ENCODE measurements at places on chromosomes 1 and 21.

- no peak for DNase-seq
Observed at GRCh38 chr21:42472521-42472920, 23.5 kb downstream of the RSPH1 start.

GRCh38 chr1:200670242-200671118 lies 773 bp upstream of the DDX59 start:
- no peak for DNase-seq

GRCh38 chr1:67019600-67020136 lies 34.3 kb downstream of the SLC35D1 start:
- DNase-seq: no peak

DNA sequence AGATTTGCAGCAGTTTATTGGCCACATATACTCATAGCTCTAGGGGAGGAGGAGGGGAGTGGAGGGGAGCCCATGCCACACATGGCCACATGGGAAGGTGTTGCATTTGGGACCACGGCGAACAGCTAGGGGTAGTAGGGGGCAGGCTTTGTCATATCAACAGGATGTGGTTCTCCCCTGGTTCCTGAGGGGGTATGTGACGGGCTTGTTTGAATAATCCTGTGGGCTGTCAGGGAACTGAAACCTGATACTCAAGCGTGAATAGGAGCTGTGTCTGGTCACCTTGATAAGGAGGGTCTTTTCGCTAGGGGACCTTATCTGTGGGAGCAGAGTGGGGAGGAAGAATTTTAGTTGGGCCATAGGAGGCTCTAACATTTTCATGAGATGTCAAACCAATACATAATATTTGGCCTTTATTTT lies 264.7 kb downstream of the CTH start:
- DNase-seq: no peak

GRCh38 chr1:157496121-157496526 lies 56.2 kb downstream of the FCRL5 start:
- DNase-seq: peak; percentile 13

DNA sequence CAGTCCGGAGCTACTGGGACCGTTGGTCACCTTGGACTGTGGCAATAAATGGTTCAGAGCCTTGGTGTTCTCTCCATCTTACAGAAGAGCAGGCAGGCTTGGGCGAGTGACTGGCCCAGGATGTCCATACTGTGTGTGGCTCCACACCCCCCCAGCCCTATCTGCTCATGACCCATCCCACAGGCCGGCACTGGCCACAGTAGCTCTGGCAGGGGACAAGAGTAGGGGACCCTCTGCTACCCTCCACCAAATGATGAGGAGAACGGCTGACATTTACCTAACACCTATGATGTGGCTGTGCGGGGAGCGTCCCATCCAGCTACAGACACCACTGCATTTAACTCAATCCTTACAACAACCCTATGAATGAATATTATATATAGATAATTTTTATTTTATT lies 13.3 kb downstream of the LDLRAD2 start:
- no peak for DNase-seq

GRCh38 chr1:243474136-243474881 lies 218.5 kb downstream of the SDCCAG8 start:
- DNase-seq: no peak

- DNase-seq: no peak
Observed at GRCh38 chr1:221965252-221965651, 223.4 kb upstream of the DUSP10 start.

DNA sequence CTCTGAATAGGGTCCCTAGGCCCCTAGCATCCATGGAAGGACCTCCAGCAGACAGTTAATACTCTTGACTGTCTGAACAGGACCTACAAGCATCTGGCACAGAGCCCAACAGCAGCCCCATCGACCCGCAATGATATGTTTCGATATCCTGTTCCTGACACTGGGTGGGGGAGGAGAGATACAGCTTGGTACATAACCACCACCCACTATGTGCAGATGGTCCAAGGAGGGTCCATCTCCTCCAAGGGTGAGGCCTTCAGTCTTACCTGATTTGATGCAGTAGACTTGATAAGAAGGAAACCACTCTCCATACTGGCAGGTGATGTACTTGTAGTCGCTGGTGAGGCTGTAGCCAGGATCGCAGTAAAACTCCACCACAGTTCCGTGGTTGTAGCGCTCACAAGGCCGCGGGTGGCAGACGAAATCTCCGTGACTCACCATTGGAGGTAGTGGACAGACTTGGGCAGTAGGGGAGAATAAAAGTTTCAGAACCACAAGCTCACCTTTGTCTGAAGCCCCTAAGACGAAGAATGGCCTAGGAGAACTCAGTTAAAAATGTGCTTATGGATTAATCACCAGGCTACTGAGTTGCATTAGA lies 86.0 kb upstream of the TLR5 start:
- DNase-seq: no peak

DNA sequence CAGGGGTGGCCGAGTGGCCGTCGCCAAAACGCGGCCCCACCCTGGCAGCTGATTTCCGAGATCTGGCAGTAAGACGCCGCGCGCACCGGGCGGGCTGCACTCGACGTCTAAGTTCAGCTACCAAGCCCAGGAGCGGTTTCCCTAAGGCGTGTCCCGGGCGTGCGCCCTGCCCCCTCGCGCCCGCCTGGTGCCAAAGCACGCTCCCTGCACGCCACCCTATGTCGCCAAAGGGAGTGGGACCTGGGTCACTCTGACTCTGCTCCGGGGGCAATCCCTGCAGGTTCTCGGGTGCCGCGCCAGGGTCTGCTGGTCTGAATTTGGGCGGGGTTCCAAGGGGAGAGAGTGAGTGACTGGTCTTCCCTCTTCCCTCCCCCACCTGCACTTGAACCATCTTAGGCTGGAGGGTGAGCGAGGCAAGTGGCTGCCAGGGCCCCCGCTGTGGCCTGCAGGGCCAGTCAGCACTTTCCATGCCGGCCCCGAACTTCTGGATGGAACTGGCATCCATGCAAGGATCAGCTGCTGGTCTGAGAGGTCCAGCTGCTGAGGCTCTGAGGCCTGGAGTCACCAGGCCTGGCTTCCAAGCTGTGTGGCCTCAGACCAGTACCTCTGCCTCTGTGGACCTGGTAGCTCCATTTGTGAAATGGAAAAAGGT lies at the start of gene LRRC38:
TSS of gene LRRC38 (minus strand) at position 109 of the 652 bp plus-strand sequence. CDS start 410 bp downstream, outside the sequence.
- no peak for DNase-seq

GRCh38 chr1:69171248-69171647 lies 396.5 kb upstream of the LRRC7 start:
- no peak for DNase-seq

DNA sequence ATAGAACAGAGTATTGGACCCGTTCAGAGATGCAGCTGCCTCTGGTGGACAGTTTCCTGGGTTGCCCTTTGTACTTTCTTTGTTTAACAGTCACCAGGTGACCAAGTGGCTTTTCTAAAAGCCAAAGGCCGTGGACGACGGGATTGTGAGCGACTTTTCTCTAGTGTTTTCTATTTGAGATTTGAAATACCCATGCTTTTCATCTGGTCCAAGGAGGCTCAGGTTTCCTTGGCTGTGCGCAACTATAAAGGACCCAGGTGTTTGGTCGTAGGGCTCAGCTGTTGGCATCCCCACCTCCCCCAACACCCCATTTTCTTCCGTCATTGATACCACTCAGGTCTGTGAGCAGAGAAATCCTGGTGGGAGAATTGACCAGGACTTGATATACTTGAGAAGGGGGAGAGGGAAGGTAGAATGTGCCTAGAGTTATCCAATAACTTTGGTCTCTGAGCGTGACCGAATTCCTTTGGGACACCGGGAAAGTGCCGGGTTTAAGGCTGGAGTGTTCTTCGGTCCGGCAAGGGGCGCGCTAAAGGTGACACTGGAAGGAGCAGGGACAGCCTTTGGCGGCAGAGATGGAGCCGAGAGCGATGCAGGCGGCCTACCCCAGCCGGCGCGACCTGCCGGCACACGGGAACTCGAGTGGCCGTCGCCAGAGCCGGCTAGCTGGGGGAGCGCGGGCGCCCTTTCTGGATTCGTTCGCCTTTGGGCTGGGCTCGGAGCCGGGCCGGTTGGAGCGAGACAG lies 83.4 kb upstream of the BMP8A start:
- DNase-seq: no peak

DNA sequence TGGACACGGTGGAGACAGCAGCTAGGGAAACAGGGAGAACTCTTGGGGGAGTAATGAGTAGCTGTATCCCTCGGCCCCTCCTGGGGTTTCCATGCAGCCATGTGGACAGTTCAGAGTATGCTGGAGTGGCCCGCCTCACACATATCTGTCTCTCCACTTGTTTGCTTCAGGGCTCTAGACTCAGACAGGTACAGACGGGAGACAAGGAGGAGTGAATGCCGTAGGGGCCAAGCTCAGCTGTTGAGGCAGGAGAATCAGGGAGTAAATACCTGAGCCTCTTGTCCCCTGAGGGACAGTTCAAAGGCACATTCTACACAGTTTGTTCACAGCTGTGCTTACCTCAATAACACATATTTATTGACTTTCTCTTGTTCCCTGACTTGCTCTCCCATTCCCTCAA lies 7.7 kb upstream of the PTGFRN start:
- DNase-seq: no peak

- no peak for DNase-seq
Observed at GRCh38 chr1:47226121-47226838, 5.7 kb downstream of the TAL1 start.

- no peak for DNase-seq
Observed at GRCh38 chr1:206526064-206526911, 19.0 kb downstream of the RASSF5 start.

DNA sequence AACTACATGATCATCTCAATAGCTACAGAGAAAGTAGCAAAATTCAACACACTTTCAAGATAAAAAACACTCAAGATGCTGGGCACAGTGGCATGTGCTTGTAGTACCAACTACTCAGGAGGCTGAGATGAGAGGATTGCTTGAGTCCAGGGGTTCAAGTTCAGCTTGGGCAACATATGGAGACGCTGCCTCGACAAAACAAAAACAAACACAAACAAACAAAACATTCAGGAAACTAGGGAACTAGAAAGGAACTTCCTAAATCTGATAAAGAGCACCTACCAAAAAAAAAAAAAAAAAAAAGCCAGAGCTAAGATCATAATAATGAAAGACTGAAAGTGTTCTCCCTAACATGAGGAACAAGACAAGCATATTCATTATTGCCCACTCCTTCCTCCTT lies 22.8 kb upstream of the RNF186 start:
- no peak for DNase-seq

- DNase-seq: no peak
Observed at GRCh38 chr1:30183006-30183405, 540.4 kb downstream of the MATN1 start.

- DNase-seq: no peak
Observed at GRCh38 chr1:9909234-9910046, 629 bp downstream of the CTNNBIP1 start.

GRCh38 chr1:6358144-6358624 lies 35.4 kb downstream of the ACOT7 start:
- peak; percentile 29 for DNase-seq

- DNase-seq: no peak
Observed at GRCh38 chr1:7515175-7515574, 255.9 kb upstream of the VAMP3 start.

- DNase-seq: no peak
Observed at GRCh38 chr1:209367061-209367772, 216.3 kb upstream of the CAMK1G start.

DNA sequence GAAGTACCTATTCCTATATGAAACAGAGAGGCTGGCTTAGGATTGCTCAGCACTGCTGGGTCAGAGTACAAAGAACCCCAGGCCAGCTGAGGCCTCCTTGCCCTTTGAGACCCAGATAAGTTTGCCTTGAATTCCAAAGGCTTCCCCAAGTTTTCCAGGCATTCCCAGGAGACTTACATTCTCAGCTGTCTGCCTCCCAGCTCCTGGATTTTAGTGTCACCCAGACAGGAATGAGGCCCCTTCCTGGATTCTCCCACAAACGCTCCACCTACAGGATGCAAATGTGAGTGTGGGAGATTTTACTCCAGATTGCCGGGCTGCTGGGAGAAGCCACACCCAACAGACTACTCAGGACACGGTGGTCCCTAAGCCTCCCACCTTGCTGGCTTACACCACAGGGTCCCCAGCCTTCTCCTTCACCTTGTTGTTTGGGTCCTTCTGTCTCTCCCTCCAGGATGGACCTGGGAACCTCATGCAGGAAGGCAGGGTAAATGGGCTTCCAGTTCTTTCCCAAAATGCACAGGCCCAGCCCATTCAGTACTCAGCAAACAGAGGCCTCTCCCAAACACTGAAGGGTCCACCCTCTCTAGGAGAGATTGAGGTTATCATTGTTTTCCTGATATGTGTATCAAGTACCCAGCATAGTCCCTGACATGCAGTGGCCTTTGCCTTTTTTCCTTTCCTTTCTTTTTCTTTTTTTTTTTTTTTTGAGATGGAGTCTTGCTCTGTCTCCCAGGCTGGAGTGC lies 10.6 kb downstream of the RHBG start:
- DNase-seq: no peak

DNA sequence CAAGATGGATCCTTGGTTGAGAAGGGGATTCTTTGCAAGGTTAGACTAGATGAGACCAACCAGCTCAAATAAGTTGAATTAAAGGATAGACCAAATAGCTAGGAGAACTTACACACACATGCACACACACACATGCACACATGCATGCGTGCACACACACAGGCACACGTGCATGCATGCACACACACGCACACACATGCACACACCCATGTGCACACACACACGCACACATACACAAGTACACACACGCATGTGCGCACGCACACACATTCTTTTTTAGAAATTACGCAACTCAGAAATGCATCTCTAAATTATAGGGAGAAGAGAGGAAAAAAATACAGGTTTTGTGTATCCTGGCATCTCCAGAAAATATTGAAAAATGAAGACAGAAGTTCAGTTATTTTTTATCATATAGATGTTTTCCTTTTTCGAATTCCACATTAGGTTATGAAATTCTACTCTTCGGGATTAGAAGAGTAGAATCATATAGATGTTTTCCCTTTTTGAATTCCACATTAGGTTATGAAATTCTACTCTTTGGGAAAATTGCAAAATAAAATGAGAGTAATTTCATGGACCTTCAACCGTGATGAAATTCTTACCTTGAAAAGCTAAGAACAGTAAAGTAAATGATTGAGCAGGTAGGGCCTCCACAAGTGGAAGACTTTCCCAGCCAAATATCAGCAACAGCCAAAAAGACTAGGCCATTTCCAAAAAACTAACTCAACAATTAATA lies 243.2 kb upstream of the USP25 start:
- DNase-seq: no peak

GRCh38 chr1:2840036-2840809 lies 38.7 kb upstream of the TTC34 start:
- peak; percentile 62 for DNase-seq

DNA sequence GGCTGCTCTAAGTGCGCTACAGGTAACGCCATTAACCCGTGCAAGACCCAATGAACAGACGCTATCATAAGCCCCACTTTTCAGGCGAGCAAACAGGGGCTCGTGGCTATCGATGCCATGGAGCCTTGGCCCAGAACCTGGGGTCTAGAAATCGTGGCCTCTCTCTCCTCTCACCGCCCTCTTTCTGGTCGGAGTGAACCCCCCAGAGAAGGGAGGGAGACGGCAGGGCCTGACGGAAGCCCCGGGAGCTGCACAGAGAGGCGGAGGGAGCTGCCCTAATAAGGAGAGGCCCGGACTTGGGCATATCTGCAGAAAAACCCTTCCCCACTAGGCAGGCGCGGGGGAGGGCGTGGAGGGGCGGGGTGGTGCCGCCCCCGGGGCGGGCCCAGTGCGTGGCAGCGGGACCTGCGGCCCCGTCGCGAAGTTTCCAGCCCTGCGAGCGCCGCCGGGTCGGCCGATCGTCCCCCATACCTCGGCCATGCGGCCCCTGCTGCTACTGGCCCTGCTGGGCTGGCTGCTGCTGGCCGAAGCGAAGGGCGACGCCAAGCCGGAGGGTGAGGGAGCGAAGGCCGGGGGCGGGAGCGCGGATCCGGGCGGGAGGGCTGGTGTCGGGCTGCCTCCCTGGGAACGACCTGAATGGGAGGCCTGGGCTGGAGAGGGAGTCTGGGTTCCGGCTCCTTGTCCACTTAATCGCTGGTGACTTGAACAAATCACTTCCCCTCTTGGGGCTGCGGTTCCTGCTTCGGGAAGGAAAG lies at the start of gene PLOD1:
TSS of gene PLOD1 (plus strand) at position 416 of the 755 bp plus-strand sequence. CDS start at position 479, 63 bp downstream.
- DNase-seq: peak; percentile 69
